H4 (cell line): ENCODE measurements at places on chromosomes 3 and 15.

GRCh38 chr3:155704061-155704460 is 40.8 kb downstream of the PLCH1 start:
- DNase-seq: no peak

DNA sequence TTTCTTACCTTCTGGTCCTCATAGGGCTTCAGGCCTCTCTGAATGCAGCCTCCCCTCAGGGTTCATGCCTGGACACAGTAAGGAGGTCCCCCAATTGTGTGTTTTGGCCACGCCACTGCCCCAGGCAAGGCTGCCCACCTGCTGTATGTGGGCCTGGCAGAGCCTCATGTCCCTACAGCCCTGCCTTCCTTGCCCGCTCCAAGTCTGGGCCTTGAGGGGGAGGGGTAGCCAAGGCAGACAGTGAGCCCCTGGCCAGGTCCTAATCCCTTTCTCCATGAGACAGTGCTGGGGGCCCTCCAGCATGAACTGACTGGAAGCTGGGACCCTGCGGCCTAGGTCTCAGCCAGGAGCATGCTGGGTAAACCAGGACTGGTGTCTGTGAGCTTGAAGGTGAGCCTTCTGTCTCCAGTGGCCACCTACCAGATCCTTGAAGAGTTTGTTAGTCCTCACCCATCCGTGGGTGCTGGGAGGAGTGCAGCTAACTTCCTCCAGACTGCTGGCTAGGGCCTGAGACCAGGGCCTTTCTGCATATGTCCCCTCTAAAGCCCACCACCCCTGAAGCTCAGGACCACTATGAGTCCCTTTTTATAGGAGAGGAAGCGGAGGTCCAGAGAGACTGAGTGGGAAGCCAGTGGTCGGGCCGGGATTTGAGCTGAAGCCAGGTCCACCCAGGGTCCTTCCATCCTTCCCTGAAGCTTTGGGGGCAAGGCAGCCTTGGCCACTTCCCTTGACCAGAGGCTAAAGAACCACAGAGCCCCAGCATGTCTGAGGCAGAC is 8.7 kb downstream of the ZBTB47 start:
- DNase-seq: no peak

DNA sequence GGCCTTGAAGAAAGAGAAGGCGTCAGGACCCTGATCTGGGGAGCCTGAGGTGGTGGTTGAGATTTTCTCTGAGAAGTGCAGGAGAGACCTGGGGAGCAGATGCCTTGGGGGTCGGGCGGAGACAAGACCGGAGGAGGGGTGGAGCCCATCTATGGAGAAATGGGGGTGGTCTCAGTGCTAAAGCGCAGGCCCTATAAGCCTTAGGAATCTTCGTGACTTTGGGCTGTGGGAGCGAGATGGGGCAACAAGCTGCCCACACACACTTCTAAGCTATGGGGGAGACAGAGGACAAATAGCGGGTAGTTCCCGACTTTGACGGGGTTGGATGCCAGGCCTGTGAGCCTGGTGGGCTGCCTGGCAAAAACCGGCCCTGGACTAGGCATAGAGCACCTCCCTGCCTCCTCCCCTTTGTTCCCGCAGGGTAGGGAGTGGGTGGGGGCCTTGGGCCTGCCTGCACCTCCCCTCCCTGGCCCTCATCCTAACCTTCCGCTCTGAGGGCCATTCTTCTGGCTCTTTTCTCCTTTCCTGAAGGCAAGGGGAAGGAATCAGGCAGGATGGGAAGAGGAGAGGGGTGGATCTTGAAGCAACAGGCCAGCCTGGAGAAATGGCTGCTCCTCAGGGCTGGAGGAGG is 880 bp downstream of the NISCH start:
- no peak for DNase-seq

DNA sequence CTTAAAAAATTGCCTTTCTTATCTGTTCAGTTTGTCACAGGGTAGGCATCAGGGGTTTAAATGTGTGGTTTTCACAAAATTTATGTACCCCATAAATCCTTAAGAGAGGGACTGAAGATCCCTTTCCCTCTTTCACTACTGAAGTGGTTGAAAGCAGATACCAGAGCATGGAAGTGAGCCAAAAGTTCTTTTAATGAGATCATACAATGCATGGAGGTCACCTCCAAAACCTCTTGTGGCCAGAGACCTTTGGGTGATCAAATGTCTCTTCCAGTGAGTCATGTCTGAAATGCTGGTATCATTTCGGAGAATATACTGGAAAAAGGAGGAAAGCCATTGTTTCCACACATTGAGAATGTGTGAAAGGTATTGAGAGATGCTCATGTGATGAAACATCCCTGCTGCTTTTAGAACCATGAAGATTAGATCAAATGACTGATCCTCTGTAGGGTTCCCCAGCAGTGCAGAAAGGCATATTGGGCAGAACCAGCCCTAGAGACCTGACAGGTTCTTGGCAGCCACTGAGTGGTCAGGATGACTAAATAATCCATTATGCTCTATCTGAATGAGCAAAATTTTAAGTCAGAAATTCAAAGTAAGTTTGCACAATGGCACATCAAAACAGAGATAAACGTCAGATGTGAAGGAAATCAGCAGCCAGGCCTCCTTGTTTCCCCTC is 165.8 kb upstream of the SLC2A2 start:
- DNase-seq: peak; percentile 82

GRCh38 chr15:67474405-67475110 is 46.4 kb upstream of the C15orf61 start:
- DNase-seq: no peak

GRCh38 chr15:37682304-37682703 is 252.1 kb upstream of the TMCO5A start:
- DNase-seq: no peak

DNA sequence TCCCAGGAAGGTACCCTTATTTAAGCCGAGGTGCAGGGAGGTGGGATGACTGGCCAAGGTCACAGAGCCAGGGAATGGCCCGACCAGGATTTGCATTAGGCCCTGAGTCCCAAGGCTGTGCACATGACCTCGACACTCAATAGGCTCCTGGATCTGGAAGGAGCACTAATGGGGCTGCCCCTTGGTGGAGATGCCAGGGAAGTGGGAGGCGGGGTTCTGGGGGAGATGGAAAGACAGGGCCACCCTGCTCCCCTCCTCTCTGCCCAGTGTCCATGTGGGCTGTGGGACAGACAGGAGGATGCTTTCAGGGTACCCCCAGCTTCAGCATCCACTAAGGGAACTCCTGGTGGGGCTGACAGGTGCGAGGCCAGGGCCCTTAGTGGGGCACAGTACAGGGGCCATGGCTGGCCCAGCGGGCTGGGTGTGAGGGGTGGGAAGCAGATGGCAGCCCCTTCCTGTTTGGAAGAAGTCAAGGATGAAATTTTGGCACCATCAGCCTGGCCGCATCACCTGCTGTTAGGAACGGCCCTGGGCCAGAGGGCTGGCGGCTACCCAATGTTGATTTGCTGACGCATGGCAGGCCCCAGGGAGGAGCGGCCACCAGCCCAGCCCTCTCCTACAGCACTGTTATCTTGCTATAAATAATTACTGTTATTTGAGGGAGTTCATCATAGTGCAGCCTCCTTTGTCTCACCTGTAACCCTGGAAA is 37.3 kb downstream of the ATP2B2 start:
- DNase-seq: no peak

- DNase-seq: no peak
Measured at GRCh38 chr3:124498891-124499290, 231.4 kb upstream of the UMPS start.

GRCh38 chr3:56700151-56700550 is 17.1 kb upstream of the TASOR start:
- no peak for DNase-seq

DNA sequence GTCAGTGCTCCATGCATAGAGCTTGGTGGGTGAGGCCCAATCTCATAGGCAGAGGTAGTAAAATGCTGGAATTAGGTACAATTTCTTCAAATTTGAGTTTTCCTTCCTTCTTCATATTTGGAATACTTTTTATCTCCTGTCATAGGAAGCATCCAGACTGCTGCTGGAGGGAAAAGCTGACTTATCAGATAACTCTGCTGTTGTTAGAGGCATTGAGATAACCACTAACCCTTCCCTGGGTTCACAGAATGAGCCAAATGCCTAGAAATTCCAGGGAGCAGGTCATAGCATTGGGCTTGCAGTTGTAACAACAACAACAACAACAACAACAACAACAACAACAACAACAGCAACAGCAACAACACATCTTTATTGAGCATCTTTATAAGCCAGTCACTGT is 332.7 kb downstream of the PDCD6IP start:
- no peak for DNase-seq

DNA sequence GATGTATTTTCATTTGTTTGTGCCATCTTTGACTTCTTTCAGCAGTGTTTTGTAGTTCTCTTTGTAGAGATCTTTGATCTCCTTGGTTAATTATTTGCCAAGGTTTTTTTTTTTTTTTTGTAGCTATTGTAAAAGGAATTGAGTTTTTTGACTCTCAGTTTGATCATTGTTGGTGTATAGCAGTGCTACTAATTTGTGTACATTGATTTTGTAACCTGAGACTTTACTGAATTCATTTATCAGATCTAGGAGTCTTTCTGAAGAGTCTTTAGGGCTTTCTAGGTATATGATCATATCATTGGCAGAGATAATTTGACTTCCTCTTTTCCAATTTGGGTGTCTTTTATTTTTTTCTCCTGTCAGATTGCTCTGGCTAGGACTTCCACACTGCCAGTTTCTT is 42.2 kb upstream of the POMGNT2 start:
- DNase-seq: no peak

GRCh38 chr3:185813691-185814215 is 11.1 kb downstream of the IGF2BP2 start:
- DNase-seq: peak; percentile 78

GRCh38 chr15:31254431-31255175 is 72.0 kb upstream of the KLF13 start:
- no peak for DNase-seq

GRCh38 chr15:92101708-92102394 is 248.3 kb downstream of the SLCO3A1 start:
- DNase-seq: no peak

DNA sequence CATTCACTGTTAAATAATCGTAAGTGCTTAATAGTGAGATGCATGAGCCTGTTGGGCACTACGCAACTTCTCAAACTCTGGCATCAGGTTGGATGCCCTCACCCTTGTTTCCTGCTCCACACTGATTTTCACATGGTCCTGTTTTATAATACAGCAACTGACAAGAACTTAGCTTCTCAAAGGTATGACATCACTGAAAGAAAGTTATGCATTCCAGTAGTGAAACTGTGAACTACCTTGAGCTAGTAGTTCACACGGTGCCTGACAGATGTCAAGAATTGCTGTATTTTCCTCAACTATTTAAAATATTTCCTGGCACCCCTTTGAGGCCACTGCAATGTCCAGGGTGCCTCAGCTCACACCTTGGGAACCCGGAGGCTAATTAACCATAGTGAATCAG is 327.5 kb downstream of the RORA start:
- DNase-seq: no peak

- DNase-seq: no peak
Measured at GRCh38 chr3:117602058-117602644, 892.6 kb downstream of the TUSC7 start.

DNA sequence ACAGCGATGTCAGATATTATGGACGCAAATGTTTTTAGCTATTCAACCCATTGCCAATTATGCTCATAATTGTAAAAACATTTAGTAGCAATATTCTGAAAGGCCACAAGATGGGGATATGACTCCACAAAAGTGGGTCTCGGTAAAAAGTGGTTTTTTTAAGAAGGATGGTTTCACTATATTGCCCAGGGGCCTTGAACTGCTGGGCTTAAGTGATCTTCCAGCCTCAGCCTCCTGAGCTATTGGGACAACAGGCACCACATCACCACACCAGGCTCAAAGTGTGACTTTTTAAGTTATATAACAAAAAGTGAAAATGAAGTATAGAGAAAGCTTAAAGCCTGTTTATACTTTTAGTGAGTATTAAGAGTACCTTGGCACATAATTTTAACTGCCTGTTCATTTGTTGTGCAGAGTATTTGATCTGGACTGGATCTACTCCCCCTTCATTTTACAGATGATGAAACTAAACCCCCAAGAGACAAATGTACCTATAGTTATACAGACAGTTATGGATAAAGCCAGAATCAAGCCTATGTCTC is 9.4 kb downstream of the NAA50 start:
- DNase-seq: peak; percentile 57

DNA sequence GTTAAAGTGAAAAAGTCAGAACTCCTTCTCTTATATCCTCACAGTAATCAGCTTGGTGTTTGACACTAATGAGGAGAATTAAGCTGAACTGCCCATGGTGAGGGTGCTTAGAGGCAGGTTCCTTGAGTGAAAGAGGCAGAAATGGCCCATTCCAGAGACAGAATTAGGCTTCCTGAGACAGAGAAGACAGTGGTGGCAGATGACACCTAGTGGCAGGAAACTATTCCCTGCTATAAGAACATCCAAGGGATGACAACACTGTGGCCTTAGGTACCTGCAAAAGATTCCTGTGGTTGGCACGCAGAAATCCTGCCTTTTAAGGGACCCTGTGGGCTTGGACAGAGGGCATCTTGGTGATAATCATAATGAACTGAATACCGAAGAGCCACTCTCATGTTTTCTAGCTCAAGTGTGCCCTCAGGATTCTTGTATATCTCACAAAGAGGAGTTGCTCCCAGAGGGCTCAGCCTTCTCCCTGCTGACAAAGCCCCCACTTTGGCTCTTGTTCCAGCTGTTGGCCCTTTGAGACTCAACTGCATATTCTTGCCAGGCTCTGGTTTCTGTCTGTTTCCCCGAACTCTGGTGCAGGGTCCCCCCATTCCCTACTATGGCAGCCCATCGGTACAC is 56.0 kb downstream of the KBTBD12 start:
- peak; percentile 72 for DNase-seq

DNA sequence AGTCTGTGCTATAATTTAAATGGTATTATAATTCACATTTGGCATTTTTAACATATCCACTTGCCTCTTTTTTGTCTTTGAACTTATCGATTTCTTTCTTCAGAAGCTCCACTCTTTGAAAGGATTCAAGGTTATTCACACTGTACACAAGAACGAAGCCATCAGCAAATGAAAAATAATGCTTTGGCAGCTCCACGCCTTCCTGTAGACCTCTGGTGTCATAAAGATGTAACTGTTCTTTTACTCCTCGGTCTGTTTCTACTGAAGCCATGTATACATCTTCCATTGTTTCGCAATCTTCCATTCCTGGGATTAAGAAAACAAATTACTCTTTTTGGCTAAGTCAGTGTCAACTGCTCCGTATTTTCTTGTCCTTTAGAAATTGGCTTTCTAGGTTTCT is 16.0 kb downstream of the NKIRAS1 start:
- no peak for DNase-seq

DNA sequence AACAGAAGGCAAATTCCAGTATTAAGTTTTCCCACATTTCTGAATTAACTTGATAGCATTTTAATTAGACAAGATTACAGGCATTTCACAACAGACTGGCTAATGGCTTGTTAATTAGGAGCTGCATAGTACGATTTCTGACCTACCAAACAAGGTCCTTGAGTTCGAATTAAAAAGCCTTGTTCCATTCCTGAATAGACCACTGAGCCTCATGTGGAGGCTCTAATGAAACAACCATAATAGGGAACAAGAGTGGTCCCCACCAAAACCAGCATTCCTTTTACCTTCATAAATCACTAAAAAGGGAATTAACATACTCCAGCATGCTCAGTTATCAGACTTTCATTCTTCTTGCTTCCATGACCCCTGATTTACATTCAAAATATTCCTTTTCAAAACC is 66.4 kb downstream of the PRTG start:
- DNase-seq: no peak
